H9 (cell line): ENCODE measurements at places on chromosomes 6 and 20.

DNA sequence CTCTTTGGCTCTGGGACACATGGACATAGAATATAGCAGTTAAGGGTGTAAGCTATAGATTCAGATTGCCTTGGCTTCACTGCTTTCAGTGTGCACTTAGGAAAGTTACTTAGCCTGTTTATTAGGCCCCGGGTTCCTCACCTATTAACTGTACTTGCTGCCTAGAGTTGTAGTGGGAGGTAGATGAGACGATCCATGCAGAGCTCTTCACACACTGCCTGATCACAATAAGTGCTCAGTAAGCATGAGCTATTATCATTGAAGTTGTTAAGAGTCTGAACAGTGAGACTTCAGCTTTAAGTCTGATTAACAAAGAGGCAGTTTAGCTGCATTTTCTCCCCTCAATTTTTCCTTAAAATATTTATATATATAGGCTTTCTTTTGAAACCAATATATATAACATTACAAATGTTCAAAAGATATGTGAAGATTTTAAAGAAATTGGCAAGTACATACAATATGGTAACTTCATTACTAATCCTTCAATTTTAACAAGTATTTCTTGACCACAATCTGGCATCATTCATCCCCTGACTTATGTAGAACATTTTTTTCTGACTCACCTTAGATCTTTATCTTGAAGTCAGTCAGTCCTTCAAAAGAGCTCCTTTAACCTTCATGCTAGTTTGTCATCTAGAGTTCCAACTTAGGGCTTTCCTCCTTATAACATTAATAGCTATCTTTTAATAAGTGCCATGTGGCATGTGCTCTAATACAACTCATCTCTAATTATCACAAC lies 20.5 kb upstream of the SUPT3H start:
- H3K27ac ChIP-seq: no peak overlapping the region
- H3K27me3 ChIP-seq: no peaks in the 10 kb centered on the region
- DNase-seq: no peak

DNA sequence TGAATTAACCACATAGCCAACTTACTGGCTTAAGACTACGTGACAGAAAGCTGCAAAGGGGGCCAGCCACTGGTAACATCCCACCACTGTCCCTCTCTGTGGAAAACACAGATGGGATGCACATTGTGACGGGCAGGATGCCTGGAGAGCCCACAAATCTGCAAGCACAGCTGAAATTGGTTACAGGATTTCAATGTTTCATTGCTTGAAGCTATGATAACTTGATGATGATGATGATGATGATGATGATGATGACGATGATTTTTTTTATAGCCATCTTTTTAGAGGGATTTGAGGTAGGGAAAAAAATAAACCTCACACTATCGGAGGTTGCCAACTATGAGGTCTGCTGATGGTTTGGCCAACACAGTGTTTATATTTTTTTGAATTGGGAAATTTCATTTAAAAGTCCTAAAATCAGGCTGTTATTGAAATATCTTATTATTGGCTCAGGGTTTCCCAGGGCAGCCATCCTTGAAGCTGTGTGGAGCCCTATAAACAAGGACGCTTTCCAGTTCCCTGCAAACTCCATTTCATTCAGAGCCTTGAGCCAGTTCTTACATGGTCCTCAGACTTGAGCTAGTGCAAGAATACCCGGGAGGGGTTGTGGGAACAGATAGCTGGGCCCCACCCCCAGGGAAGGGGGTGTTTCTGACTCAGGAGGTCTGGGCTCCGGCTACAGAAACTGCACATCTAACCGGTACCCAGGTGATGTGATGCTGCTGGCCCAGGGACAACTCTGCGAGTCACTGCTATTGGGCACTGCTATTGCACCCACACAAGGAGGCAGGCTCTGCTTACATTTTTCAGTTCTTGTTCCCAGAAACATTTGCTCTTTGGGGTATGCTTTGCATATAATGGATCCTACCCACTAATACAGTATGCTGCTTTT lies 27.1 kb downstream of the BCAS1 start:
- no peak overlapping the region for H3K27ac ChIP-seq
- H3K27me3 ChIP-seq: no peaks in the 10 kb centered on the region
- no peak for DNase-seq
- peaks cover 4% of the 10 kb centered on the region; the same call in 1 of the 2 replicates for H3K36me3 ChIP-seq

- no peak for DNase-seq
- H3K27me3 ChIP-seq: no peaks in the 10 kb centered on the region
- H3K4me3 ChIP-seq: no peak overlapping the region
Observed at GRCh38 chr6:160412993-160413392, 64.8 kb downstream of the SLC22A3 start.

DNA sequence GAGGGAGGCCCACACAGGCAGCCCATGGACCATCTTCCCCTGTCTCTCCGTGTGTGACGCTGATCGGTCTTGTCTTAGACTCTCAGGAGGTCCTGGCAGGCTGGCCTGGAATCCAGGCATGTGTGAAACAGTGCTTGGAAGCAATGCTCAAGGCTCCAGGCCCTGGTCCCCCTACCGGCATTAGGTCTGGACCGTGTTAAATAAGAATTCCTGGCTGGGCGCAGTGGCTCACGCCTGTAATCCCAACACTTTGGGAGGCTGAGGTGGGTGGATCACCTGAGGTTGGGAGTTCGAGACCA lies 13.0 kb downstream of the IP6K3 start:
- H3K27me3 ChIP-seq: no peaks in the 10 kb centered on the region
- no peak overlapping the region for H3K4me3 ChIP-seq
- no peak overlapping the region for H3K27ac ChIP-seq
- no peaks in the 10 kb centered on the region for H3K36me3 ChIP-seq
- no peak for DNase-seq
- H3K4me1 ChIP-seq: no peaks in the 10 kb centered on the region

DNA sequence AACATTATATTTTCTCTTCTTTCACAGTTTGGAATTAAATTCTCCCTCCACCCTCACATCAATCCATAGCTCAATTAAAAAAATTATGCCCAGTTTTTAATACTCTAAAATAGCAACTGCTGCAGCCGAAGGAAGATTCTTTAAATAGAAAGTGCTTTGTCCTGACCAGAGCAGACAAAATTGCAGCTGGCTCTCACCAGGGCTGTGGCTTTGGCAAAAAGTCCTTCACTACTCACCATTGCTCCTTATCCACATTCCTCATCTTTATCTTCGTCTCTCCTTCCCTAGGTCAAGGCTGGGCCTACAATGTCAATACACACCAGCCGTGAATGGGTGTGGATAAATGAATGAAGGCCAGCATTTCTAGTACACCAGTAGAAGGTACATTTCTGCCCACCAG lies 107.9 kb upstream of the VGLL2 start:
- H3K4me1 ChIP-seq: no peaks in the 10 kb centered on the region
- no peaks in the 10 kb centered on the region for H3K27me3 ChIP-seq
- no peak for DNase-seq
- no peak overlapping the region for H3K27ac ChIP-seq
- H3K4me3 ChIP-seq: no peak overlapping the region
- H3K36me3 ChIP-seq: no peaks in the 10 kb centered on the region

DNA sequence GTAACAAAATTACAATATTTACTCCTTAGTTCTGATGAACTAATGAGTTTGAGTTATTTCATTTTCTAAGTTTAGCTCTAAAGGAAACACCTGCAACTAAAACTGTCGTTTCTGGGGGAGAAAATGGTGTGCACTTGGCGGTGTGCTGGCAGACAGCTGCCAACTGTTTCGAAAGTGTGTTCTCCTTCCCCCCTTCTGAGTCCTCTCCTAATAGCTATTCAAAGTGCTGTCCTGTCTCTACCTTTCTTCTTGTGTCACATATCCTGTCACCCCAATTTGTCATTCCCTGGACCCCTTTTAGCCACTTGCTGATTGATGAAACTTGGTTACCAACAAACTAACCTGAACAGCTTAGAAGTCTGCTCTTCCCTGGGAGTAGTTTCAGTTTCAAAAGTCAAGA lies 4.9 kb upstream of the UBE2J1 start:
- no peaks in the 10 kb centered on the region for H3K36me3 ChIP-seq
- H3K4me1 ChIP-seq: no peaks in the 10 kb centered on the region
- H3K27me3 ChIP-seq: no peaks in the 10 kb centered on the region
- no peak overlapping the region for H3K27ac ChIP-seq
- H3K4me3 ChIP-seq: no peak overlapping the region
- DNase-seq: no peak

GRCh38 chr6:6714118-6714897 lies 125.8 kb downstream of the LY86 start:
- no peaks in the 10 kb centered on the region for H3K36me3 ChIP-seq
- no peak overlapping the region for H3K27ac ChIP-seq
- H3K4me1 ChIP-seq: peaks cover 3% of the 10 kb centered on the region; the same call in 1 of the 2 replicates

- H3K36me3 ChIP-seq: peaks cover 8% of the 10 kb centered on the region; the same call in 2 of the 3 replicates
- no peaks in the 10 kb centered on the region for H3K27me3 ChIP-seq
- peak; percentile 98 for DNase-seq
- H3K4me3 ChIP-seq: peak within 1 kb of the TSS; percentile 99
Observed at GRCh38 chr20:5950271-5951031, at the start of the genes MCM8 and TRMT6. Gene MCM8 (plus strand): TSS chr20:5950652. CDS start chr20:5952016, 1,364 bp downstream. Gene TRMT6 (minus strand): TSS chr20:5950533. CDS start chr20:5950405, 128 bp downstream.

- H3K4me3 ChIP-seq: no peak overlapping the region
- H3K27me3 ChIP-seq: no peaks in the 10 kb centered on the region
- no peaks in the 10 kb centered on the region for H3K4me1 ChIP-seq
- H3K27ac ChIP-seq: no peak overlapping the region
- no peak for DNase-seq
- no peaks in the 10 kb centered on the region for H3K36me3 ChIP-seq
Observed at GRCh38 chr6:48016020-48016755, 94.8 kb downstream of the PTCHD4 start.

DNA sequence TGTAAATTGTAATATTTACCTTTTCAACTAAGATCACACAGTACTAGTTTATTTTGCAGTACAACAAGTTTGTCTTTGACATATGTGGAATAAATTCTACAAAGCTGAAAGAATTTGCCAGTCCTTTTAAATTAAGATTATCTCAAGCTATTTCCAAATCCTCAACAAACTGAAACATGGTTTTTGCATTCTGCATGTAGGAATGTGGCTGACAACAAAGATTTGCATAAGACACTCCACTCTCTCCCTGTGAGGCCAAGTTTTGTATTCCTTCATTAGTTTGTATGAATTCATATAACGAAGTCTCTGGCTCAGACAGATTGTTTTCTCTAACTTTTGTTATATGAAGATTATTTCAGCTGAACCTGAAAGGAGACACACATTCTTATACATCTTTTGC lies 124.1 kb upstream of the THEMIS start:
- no peaks in the 10 kb centered on the region for H3K27me3 ChIP-seq

- peaks cover 5% of the 10 kb centered on the region; the same call in 1 of the 2 replicates for H3K4me1 ChIP-seq
- H3K4me3 ChIP-seq: peak overlapping the region; percentile 22; the same call in 2 of the 3 replicates
- no peaks in the 10 kb centered on the region for H3K36me3 ChIP-seq
- no peak for DNase-seq
- no peaks in the 10 kb centered on the region for H3K27me3 ChIP-seq
- no peak overlapping the region for H3K27ac ChIP-seq
Observed at GRCh38 chr6:37492991-37493660, 6.6 kb downstream of the CCDC167 start.

DNA sequence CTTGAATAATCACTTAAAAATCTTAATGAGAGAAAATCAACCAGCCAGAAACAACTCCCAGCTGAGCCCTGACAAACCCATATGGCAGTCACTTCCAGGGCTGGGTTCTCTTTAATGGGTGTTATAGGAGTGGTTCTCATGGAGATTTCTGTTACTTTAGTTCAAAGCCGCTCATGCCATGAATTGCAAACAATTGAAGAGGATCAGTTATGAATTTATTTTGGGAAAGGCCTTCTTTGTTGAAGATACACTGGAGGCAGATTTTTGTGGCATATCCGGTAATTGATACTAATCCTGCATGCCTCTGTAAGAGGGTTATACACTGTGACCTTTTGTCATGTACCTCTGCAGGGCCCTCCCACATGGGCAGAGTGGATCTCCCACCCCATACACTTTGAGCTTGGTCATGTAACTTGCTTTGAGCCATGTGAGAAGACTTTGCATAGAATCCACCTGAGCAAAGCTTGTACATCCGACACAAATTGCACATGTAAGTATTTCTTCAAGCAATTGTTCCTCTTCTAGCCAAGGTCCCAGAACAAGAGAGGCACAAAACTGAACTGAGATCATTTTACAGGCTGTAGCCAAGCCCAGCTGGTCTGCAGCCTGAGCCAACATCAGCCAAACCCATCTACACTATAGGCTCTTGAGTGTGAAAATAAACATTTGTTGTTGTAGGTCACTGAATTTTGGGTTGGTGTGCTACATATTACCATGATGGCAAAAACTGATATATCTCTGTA lies 492.3 kb downstream of the PREX1 start:
- H3K4me1 ChIP-seq: 0 out of 2 replicates have a peak, but pooled peaks cover 2% of the 10 kb centered on the region
- H3K4me3 ChIP-seq: no peak overlapping the region
- H3K27me3 ChIP-seq: no peaks in the 10 kb centered on the region

DNA sequence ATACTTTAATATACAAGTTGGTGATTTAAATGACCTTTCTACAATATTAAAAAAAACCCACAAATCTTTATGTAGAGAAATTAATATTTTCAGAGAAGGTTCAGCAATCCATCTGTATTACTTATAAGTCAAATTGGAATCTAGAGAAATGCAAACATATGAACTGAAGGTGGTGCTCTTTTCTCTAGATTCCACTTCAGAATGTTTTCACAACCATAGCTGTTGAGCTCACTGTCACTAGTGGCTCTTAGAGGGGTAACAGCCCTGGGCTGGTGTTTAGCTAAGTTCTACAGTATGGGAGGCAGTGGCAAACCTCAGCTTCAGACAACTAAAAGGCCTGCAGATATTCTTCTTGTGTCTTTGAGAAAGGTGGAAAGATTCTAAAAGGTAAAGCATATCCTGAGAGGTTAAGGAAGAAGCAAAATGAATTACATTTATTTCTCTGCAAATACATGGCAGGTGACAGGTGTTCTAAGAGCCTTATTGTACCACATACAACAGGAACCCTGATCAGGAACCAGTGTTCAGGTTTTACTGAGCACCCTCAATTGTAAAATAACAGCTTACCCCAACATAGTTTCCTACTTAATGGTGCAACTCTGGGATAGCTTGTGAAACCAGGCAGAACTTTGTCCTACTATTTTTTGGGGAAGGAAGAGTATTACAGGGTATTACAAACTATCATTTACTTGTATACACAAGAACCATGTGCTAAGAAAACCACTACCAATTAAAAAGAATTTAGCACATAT lies 56.6 kb upstream of the SAMHD1 start:
- H3K27me3 ChIP-seq: no peaks in the 10 kb centered on the region
- no peak overlapping the region for H3K4me3 ChIP-seq
- H3K36me3 ChIP-seq: peaks cover 50% of the 10 kb centered on the region
- no peaks in the 10 kb centered on the region for H3K4me1 ChIP-seq

DNA sequence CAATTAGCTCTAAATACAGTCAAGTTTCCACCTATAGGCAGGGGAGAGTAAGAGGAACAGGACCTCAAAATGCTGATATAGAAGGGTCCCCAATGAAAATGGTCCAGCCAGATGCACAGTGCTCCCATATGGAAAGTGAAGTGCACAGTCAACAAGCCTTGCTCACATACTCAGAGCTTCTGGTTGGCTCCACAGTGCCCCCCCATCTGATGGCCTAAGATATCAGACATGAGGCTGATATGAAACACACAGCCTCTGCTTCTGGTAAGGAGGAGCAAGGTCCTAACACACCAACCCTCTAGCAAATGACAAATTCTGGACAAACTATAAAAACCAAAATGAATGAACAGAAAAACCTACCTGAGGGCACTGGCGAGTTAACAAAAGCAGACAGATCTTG lies 111.4 kb upstream of the EMILIN3 start:
- no peaks in the 10 kb centered on the region for H3K27me3 ChIP-seq
- no peak overlapping the region for H3K4me3 ChIP-seq
- H3K36me3 ChIP-seq: peaks cover 32% of the 10 kb centered on the region
- DNase-seq: no peak
- H3K27ac ChIP-seq: no peak overlapping the region

GRCh38 chr6:47323321-47323720 lies 13.6 kb upstream of the TNFRSF21 start:
- H3K27ac ChIP-seq: no peak overlapping the region
- H3K4me3 ChIP-seq: no peak overlapping the region
- DNase-seq: no peak
- no peaks in the 10 kb centered on the region for H3K27me3 ChIP-seq
- peaks cover 2% of the 10 kb centered on the region; the same call in 1 of the 2 replicates for H3K36me3 ChIP-seq
- no peaks in the 10 kb centered on the region for H3K4me1 ChIP-seq
